ENCODE measurements at places on chromosomes 16 and 17.

DNA sequence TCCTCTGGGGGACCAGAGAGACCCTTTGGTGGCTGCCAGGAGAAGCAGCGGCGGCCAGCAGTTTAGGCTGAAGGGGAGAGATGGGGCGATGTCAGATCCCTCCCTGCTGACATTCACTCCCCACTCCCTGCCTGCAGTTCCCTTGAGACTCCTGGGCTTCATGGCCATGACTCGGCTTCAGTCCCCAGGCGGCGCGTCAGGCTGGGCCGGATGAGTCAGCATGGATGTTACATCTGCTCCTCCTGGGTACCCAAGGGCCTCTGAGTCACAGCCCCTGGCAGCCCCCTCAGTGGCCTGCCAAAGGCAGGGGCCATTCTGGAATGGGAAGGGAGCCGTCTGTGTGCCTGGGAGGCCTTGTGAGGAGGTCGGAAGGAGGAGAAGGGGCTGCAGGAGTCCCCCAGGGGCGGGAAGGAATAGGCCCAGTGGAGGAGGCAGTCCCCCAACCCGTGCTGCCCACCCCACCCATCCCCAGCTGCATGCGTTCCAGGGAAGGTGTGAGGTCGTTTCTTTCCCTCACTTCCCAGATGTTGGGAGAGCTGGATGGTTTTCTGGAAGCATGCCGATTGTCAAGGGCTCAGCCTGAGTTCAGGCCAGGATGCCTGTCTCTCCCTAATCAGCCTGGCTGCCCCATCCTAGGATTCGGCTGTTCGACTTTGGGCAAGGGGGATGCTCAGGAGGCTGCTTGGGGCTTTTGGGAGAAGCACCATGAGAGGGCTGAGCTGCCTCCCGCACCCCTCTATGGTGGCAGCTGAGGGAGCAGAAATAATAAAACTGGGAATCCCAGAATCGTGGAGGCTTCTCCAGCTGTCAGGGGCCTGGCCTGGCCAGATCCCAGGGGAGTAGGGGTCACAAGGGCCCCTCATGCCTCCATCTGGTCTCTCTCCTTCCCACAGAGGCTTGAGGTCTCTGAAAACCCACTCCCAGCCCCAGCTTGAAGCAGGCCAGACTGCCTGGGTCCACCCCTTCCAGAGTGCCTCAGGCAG, 9.7 kb downstream of the RHBDL3 start:
- DNase-seq, result no peak

GRCh38 chr17:72518753-72519597, 398.2 kb downstream of the SOX9 start:
- DNase-seq, result peak; percentile 79

DNA sequence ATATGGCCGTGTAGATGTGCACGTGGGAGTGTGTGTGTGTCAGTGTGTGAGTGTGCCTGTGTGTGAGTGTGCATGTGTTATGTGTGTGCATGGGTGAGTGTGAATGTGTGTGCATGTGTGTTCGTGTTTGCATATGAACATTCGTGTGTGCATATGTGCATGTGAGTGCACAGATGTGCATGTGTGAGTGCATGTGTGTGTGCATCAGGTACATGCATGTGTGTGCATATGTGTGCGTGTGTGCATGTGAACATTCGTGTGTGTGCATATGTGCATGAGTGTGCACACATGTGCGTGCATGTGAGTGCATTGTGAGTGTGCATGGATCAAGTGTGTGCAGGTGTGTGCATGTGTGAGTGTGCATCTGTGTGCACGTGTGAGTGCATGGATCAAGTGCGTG, 2.5 kb upstream of the TPSAB1 start:
- DNase-seq, result no peak

- no peak for DNase-seq
Measured at GRCh38 chr16:13463619-13464018, 456.3 kb upstream of the ERCC4 start.

- no peak for DNase-seq
Measured at GRCh38 chr16:54326266-54326662, 39.7 kb upstream of the IRX3 start.

Data from prostate gland (tissue), 2 donors.